ENCODE measurements at places on chromosomes 4 and X. TPM values are rescaled to one million over a fixed set of nuclear protein-coding genes. Genes with fewer than 3 reads are reported as not detected.

DNA sequence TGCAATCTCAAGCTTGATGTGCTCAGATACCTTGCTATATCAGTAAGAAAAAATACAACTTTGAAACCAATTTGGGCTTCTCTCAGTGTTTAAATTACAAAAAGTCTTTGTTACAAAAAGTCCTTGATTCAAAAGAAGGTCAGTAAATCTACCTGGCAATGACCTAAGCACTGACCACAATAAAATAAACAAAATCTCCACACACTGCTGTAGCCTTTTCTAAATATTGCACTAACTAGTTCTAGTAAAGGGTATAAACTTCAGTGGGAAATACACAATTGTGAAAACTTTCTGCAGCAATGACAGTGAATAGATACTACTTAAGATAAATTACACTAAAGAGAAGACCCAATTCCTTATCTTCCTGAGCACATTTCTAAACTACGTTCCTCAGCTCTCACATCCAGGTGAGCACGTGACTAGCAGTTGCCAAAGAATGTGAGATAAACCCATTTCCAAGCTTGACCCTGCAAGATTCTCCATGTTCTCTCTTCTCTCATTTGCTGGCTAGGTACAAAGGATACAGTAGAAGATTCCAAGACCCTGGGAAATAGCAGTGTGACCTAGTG is 81.4 kb upstream of the GPR34 start:
- H3K4me1 ChIP-seq = no peaks in the 10 kb centered on the region
- H3K27me3 ChIP-seq = no peaks in the 10 kb centered on the region
- H3K36me3 ChIP-seq = peaks cover 10% of the 10 kb centered on the region
- no peak overlapping the region for H3K27ac ChIP-seq
- H3K4me3 ChIP-seq = no peak overlapping the region

DNA sequence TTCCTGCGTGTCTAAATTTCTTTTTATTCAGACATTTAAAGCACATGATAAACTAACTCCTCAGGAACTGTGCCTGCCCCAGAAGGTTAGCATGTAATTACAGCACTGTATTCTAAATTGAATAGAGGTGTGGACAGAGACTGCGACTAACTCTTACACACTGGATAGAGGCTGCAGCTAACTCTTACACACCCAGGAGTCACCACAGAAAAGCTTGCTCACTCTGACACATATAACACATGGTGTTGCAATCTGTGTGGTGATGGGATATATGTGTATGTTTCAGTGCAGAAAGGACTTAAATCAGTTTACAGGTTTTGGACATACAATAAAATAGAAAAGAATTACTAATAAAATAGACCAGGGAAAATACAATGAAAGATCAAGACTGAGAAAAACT is 41.5 kb downstream of the SMAD1 start:
- no peak overlapping the region for H3K27ac ChIP-seq
- H3K4me1 ChIP-seq = no peaks in the 10 kb centered on the region
- no peak for DNase-seq
- H3K27me3 ChIP-seq = peaks cover 8% of the 10 kb centered on the region
- no peaks in the 10 kb centered on the region for H3K36me3 ChIP-seq

The ZNF275 gene
- total RNA-seq = 16.7 TPM

GRCh38 chrX:88977835-88978234 is 230.8 kb downstream of the CPXCR1 start:
- no peaks in the 10 kb centered on the region for H3K4me1 ChIP-seq
- no peak for DNase-seq
- no peak overlapping the region for H3K27ac ChIP-seq
- no peak overlapping the region for H3K4me3 ChIP-seq
- no peaks in the 10 kb centered on the region for H3K27me3 ChIP-seq

The PGM2 gene
- total RNA-seq = 37.4 TPM
